ENCODE measurements at places on chromosomes 2 and 18. TPM values are rescaled to one million over a fixed set of nuclear protein-coding genes. Genes with fewer than 3 reads are reported as not detected.

PTPRN gene
- 0.30 TPM for total RNA-seq

L3MBTL4 gene
- 0.21 TPM for total RNA-seq

GRCh38 chr18:34639687-34640086 lies 70.4 kb upstream of the DTNA start:
- DNase-seq, result no peak

- DNase-seq, result no peak
These were observed 167.9 kb upstream of the HNRNPA3 start for GRCh38 chr2:177044671-177045070.

- DNase-seq, result no peak
These were observed 246.8 kb downstream of the KCNS3 start for GRCh38 chr2:18125303-18125702.

DNA sequence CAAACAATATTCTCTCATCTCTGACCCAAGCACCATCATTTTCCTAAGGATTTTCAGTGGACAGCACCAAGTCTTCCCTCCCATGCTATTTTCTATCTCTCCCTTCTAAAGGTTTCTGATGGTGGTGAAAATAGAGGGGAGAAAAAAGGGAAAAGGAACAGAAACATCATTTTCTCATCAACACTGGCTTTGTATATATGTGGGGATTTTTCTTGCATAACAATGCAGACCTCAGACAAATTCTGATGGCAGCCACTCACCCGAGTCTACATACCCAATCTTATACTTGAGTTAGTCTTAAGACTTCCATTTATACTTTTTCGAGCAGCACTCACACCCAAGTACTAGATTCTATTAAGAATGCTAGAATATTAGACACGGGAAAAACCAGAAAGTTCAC lies 95.8 kb downstream of the TMEM163 start:
- no peak for DNase-seq

GRCh38 chr18:68178921-68179320 lies 536.0 kb downstream of the TMX3 start:
- DNase-seq, result no peak

DNA sequence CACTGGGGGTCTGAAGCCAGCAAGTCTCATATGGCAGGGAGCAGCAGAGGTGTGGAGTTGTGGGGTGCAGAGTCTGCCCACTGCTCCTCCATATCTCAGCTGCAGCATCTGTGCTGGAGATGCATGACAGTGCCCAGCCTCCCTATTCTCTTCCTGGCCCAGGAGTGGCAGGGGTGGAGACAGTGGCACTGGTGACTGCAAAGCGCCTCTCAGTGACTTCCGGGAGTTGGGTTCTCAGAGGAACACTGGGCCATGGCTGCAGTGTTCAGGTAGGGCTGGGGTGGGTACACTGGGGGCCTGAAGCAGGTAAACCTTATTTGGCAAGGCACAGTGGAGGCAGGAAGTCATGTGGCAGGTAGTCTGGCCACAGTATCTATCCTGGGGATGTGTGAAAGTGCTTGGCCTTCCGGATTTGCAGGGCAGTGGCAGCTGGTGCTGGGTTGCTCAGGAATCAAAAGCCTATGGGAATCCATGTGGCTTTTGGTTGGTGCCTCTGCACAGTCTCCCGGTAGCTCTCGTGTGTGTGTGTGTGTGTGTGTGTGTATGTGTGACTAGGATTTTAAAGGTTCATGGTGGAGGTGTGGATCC lies 60.3 kb upstream of the THUMPD2 start:
- no peak for DNase-seq

DNA sequence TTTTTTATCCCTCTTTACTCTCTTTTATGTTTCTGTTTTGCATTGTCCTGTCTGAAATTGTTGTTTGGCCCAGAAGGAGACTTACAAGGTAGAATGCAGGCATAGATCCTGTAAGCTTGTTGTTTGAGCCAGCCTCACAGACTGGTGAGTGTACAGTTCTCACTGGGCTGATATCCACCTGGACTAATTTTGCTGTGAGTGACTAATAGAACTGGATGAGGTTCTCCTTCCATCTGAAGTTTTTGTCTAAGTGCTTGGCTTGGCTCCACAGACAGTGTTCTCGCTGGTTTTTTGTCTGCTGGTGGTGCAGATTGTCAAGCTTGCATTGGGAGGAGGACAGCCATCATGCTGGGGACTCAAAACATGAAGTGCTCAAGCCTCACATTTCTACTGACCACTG lies 495.7 kb downstream of the TSN start:
- DNase-seq, result no peak
